HFF-Myc (cell line): ENCODE measurements at places on chromosomes 1 and 21.

- DNase-seq = no peak
These were observed 165.4 kb upstream of the ADAMTS5 start for GRCh38 chr21:27132266-27132665.

DNA sequence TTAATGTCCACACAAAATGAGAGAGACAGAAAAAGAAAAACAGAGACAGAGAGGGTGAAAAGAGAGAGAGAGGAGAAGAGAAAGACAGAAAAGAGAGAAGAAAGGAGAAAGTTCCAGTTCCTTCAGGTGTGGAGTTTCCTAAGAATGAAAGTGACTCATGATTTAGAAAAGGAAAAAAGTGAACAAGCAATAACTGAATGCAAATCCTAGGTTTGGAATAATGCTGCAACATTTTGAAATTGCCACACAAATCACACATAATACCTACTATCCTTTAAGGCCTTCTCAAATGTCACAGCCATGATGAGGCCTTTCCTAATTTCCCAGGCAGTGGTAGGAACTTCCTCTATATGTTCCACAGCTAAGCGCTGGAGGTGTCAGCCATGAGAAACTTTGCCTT lies 31.5 kb upstream of the XPR1 start:
- DNase-seq = no peak

- no peak for DNase-seq
These were observed 312.1 kb downstream of the DISC1 start for GRCh38 chr1:231938711-231939110.

- DNase-seq = no peak
These were observed 123.3 kb downstream of the CNIH3 start for GRCh38 chr1:224739303-224739996.

GRCh38 chr1:154434346-154435085 lies 29.4 kb downstream of the IL6R start:
- DNase-seq = no peak

DNA sequence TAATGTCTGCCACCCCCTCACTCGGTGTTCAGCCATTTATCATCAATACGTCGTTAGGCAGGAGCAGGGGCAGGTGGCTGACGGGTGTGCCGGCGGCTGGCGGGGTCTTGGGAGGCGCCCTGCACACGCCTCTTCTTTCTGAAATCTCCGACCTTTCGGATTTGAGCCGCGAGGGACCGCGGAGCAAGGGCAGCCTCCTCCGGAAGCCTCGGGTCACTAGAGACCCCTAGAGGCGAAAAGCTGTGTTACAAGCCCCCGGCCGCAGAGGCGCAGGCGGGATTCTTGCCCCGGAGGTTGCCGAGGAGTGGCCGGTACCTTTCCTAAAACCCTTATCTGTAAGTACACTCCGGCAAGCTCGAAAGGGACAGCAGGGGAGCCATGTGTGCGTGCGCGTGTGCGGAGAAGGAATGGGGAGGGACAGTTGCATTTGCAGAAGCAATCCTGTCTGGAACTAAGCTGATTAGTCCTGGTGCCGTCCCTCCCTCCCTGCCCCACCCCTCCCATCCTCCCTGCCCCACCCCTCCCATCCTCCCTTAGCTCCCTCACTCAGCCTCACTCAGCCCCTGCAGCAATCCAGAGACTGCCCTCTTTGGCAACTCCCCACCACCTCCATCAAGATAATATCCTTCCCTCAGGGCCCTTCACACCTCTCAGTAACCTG lies 11.0 kb downstream of the BRINP2 start:
- peak; percentile 20 for DNase-seq

DNA sequence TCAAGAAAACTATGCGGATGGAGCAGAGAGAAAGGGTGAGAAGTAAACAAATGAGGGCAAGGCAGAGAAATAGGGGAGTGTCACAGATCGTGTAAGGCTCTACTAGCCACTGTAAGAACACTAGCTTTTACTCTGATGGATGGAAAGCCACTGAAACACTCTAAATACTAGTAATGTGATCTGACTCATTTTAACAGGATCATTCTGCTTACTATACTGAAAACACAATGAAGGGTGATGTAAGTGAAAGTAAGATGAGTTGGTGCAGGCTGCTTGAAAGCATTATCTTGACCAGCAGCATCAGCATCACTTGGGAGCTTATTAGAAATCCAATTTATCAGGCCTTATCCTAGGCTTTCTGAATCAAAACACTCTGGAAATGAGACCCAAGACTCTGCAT lies 32.7 kb downstream of the TUT4 start:
- no peak for DNase-seq

DNA sequence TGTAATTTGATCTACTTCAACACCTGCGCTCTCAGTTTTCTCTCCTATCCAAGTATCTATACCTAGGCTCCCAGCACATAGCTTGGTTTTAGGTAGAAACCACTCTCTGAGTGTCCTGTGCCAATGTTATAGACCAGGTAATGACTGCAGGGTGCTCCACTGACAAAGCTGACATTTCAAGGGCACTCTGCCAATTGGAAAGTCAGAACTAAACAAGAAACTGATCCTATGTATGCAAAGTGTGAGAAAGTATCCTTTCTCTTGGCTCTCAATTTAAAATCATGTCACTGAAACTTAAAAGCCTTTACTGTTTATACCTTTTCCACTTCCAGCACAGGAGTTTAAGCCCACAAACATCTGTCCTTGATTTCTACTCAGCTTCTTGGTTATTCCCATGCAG lies 45.0 kb upstream of the AIM2 start:
- no peak for DNase-seq

- DNase-seq = no peak
These were observed at the start of gene SLC26A9 for GRCh38 chr1:205943245-205943644. TSS of gene SLC26A9 (minus strand) at chr1:205943456. CDS start at chr1:205935820, 7,636 bp downstream.

GRCh38 chr1:19351873-19352272 lies 39.7 kb downstream of the SLC66A1 start:
- DNase-seq = no peak

DNA sequence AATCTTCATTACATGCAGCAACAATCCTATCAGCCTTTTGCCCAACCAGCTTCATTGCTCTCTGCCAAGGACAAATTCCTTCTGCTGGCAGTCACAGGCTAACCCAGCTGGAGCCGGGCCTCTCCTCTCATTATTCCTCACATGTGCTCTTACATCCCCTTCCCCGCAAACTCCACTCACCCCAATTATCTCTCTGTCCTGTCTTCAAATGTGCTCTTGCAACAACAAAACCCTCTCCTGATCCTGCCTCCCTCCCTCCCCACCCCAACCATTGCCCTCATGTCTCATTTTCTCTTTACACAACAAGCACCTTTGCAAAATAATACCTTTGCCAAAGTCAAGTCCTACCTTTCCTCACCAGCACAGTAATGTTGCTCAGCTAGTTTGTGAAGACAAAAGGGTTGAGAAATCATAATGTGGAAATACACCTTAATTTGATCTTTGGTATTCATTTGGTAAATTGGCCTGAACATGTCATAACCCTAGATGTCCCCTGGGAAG lies 36.0 kb upstream of the DHCR24 start:
- DNase-seq = no peak

DNA sequence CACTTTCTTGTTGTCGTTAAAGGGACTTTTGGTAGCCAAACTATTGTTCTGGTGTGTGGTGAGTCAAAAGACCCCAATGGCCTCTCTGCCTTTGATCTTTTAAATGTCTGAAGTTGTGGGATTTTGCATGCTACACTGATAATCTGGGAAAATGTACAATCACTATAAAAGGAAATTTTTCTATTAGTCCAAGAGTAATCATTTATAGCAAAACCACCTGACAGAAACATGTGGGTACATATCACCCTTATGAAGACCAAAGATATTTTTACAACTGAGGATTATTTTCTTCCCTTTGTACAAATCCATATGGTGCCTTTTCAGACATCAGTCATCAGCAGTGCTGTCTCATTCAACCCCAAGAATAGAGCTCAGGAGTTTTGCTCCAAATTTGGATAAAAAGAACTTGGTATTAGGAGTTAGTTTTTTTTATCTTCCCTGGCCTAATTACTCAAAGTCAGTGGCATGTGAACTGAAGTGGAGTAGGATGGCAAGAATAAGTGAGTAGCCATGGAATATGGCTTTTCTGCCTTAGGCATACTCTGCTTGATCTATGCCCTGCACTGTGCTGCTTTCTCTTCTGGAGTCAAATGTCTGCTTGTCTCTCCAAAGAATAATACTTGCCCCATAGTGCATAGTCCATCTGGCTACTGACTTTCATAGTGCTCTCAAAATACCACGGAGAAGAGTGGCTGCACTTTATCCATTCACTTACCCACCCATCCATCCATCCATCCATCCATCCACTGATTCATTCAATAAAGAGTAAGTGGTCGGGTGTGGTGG lies 13.5 kb downstream of the GREM2 start:
- DNase-seq = no peak

DNA sequence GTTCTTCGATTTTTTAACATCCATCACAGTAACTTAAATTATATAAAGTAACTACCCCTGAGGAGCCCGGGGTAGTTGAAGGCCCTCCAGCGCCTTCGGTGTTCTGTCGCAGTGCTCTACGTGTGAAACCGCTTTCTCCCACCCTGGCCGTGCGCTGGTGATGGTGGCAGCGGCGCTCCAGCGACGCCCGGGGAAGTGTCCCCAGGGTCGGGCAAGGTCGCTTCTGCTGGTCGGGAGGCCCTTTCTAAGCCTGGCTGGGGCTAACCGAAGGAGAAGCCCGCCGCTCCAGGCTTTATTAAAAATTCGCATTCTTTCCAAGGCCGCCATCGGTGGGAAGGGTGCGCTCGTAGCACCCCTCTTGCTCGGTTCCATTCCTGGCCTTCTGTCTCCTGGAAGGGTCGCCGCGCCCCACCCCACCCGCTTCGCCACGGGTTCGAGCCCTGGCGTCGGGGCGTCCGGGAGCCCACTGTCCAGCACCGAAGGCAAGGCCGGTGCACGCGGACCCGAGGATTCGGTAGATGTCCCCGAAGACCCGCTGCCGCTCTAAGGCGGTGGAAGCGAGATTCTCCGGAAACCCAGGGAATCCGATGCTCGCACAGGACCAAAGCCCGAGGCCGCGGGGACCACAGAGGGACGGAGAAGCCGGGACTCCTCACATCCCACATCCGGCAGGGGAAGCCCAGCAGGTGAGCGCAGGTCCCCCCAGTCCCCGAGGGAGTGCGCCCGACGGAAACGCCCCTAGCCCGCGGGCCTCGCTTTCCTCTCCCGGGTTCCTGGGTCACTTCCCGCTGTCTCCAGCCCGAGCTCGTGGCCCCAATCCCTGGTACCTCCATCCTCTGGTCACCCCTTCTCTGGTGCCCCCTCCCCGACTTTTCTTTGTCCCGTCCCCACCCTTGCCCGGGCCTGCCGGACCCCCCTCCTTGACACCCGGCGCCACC lies 685 bp upstream of the RIPPLY3 start:
- no peak for DNase-seq

DNA sequence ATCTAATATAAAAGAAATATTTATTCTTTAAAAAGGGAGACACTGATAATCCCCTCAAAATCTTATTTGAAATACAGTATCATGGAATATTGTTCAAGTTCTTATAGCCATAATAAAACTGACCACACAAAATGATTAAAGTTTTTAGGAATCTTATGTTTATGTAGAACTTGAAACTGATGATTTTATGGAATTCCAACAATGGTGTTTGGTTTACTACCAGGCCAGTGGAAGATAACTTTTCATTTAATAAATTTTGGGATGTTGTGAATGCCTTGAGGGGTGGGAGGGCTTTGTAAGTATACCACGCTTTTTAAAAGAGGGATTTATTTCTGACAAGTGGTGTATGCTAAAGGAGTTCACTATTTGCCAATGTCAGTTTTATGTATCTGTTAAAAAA lies 87.7 kb downstream of the RAB3GAP2 start:
- no peak for DNase-seq

GRCh38 chr1:116062201-116062600 lies 49.0 kb upstream of the MAB21L3 start:
- no peak for DNase-seq

- no peak for DNase-seq
These were observed 2.9 kb downstream of the MXRA8 start for GRCh38 chr1:1355416-1355815.

DNA sequence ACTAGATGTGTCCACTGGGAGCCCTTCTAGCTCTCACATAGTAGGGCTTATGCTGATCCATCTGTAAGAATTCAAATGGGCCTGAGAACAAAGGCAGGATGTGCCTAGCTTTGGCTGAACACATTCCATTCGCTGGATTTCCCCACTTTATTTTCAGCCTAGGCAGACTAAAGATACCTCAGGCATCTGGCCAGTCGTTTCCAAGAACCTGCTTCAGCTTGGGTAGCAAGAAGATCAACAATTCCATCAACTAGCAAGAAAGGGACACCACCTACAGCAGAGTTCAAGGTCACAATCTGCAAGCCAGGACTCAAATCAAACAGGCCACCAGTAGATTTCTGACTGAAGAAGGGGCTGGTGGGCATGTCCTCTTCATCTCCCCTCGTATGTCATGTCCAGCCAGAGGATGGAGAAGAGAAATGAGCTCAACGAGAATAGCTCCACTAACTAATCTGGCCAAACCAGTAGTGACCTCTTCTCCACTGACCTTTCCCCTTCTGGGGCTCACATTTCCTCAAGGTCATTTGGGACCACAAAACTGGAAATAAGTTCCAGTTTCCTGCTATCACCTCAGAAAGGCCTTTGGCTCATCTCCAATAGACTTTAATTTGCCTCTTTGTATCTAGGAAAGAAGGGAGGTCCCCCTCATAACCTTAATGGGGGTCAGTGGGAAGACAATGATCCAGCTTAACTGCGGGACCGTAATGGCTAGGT lies 14.2 kb downstream of the TXNIP start:
- DNase-seq = no peak

GRCh38 chr1:114026797-114027196 lies 47.5 kb downstream of the OLFML3 start:
- no peak for DNase-seq

DNA sequence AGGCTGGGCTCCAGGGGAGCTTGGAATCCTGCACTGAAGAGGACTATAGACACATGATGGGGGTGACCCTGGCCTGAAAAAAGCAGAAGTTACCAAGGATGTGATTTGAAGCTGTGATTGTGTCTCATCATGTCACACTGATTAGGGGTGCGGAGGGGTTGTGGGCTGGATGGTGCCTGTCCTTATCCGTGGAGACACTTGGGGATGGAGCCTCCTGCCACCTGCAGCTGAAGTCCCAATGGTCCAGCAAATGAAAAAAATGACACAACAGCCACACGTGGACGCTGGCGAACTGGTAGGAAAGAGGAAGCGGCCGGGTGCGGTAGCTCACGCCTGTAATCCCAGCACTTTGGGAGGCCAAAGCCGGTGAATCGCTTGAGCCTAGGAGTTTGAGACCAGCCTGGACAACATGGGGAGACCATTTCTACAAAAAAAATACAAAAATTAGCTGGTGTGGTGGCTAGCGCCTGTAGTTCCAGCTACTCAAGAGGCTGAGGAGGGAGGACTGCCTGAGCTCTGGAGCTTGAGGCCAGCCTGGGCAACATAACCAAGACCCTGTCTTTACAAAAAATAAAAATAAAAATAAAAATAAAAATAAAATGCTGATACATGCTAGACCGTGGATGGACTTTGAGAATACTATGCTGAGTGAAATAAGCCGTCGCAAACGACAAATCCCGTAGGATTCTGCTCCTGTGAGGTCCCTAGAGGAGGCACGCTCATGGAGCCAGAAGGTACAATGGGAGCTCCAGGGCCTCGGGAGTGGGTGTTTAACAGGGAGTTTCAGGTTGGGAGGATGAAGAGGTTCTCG lies 838 bp upstream of the IBA57 start:
- DNase-seq = no peak

GRCh38 chr1:186102547-186103148 lies 272.4 kb downstream of the TPR start:
- DNase-seq = peak; percentile 55

- DNase-seq = no peak
These were observed 717 bp downstream of the UBIAD1 start for GRCh38 chr1:11273595-11274234.

- no peak for DNase-seq
These were observed 1.7 kb downstream of the RCC2 start for GRCh38 chr1:17437580-17438317.
